NCI-H345 (cell line): ENCODE measurements at places on chromosomes 12 and 14.

DNA sequence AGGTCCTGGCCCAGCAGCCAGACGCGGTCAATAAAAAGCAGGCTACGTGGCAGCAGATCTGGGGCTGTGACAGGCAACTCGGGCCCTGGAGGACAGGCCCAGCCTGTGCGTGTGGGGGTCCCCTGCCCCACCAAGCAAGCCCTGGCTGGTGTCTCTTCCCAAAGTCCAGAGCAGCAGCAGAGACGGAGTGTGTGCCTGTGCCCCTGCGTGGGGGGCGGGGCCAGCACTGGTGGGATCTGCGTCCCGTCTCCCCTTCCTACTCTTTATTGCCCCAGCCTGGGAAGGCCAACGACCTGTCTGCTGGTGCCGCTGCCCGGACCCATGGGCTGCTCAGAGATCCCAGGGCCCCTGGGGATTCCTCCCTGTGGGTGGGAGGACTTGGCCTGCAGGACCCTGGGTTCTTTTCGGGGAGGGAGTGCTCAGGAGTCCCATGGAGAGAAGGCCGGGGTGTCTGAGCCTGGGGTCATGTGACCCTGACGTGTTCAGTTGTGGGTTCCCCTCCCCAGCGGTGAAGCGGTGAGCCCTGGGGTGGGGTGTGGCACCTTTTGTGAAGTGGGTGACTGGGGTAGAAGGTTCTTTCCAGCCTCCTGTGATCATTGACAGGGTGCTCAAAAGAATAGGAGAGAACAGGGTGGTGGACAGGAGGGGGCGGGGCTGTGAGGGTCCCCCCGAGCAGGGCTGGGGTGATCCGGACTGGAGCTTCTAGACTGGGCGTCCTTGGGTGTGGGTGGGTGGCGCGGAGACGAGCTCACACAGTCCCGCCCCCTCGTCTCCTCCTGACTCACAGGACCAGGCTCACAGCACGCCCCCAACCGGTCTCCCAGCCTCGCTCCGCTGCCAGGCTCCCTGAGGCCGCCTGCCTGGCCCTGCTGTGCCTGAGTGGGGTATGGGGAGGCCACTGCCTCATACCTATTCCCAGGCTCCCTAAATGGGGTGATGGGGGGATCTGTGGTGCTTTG, 22.4 kb downstream of the ASPG start:
- DNase-seq, result no peak

DNA sequence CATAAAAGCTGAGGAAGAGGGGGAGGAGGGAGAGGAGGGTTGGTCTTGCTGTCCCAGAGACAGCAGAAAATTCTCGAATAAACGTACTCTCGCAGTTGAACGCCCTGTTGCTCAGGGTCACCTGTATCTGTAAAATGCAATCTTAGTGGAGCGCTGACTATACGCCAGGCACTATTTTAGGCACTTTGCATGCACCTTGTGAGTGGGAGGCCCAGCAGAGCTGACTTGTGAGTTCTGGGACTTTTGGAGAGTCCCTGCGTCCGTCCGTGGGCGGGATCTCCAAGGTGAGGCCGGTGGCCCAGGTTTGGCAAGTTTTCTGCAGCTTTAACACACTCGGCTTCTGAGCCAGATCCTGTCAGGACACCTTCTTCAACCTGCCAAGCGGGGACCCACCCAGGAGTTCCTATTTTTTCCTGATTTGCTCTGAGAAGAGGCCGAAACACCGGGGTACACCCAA, 32.5 kb upstream of the PLEKHG6 start:
- no peak for DNase-seq

DNA sequence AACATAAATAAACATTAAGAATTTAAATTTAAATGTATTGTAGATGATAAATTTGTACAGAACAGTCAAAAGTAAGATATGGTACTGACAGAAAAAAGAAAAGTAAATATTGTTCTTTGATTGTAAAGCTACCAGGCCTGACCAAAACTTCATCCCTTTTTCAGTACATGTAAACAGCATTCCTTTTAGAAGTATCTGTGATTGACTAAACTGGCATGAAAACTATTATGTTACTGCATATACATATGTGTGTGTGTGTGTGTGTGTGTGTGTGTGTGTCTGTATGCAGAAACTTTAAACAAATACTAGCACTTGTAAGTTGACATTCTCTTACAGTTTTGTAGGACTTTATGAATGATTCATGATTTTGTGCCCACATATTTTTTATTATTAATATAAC, 270.9 kb downstream of the C12orf50 start:
- DNase-seq, result no peak

DNA sequence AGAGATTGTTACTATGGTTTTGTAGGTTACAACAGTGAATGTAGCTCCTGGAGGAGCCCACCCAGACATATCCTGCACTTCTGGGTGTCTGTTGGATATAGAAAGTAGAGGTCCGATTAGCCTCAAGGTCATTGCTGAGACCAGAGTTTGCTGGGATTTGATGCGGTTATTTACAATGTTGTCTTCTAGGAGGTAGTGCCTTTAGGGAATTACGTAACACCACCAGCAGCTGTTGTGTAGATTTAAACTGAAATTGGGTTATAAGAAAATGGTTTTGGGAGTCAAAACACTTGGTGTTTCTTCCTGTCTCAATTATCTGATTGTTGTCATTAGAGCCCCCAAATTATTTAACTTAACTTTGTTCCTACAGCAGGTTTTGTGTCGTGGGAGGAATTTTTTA, 225.3 kb upstream of the PELI2 start:
- no peak for DNase-seq

GRCh38 chr14:68651652-68652432, 141.0 kb downstream of the ZFP36L1 start:
- no peak for DNase-seq

- DNase-seq, result no peak
Measured at GRCh38 chr12:116215023-116215422, 62.5 kb downstream of the MED13L start.

- no peak for DNase-seq
Measured at GRCh38 chr12:101051151-101051550, 158.9 kb downstream of the SLC5A8 start.

GRCh38 chr14:104119488-104120251, 18.7 kb upstream of the KIF26A start:
- no peak for DNase-seq

DNA sequence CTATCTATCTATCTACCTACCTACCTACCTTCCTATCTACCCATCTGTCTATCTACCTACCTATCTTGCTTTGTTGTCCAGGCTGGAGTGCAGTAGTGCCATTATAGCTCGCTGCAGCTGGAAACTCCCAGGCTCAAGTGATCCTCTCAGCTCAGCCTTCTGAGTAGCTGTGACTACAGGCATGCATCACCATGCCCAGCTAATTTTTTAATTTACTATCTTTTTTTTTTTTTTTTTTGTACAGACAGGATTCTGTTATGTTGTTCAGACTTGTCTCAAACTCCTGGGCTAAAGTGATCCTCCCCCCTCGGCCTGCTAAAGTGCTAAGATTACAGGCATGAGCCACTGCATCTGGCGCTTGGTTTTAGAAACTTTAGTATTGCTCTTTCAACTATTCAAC, 762.4 kb downstream of the SLC6A15 start:
- no peak for DNase-seq

- DNase-seq, result peak; percentile 24
Measured at GRCh38 chr14:79764323-79764722, 447.0 kb downstream of the DIO2 start.

DNA sequence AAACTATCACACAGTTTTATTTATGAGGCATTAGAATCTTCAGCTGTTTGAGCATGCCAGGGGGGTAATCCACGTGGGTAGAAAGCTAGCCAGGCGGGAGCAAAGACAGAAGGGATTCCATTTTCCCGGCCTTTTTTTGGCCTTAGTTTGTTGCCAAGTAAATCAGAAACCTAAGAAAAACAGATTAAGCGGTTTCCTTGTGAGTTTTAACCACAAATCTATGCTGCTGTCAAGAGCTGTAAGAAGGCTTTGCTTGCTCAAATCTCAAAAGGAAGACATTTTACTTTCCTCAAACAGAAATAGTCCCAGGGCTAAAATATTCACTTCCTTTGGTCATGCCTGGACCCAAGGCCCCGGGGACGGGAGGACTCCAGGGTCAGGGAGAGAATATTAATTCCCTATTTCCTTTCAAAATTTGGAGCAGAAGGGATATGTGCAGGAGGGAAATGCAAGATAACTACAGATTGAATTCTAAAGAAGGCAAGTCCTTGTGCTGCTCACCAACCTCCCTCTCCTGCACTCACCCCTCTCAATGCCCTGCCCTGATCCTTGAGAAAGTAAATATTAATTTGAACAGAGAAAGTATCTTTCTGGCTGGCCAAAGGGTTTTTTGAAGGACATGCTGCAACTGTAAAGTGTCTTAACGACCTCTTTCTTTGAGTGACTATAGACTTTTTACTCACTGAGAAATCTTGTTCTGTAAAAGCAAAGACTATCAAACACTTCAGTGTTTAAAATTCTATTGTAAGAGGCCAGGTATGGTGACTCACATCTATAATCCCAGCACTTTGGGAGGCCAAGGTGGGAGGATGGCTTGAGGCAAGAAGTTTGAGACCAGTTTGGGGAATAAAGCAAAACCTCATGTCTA, 75.7 kb downstream of the HSD17B6 start:
- no peak for DNase-seq

DNA sequence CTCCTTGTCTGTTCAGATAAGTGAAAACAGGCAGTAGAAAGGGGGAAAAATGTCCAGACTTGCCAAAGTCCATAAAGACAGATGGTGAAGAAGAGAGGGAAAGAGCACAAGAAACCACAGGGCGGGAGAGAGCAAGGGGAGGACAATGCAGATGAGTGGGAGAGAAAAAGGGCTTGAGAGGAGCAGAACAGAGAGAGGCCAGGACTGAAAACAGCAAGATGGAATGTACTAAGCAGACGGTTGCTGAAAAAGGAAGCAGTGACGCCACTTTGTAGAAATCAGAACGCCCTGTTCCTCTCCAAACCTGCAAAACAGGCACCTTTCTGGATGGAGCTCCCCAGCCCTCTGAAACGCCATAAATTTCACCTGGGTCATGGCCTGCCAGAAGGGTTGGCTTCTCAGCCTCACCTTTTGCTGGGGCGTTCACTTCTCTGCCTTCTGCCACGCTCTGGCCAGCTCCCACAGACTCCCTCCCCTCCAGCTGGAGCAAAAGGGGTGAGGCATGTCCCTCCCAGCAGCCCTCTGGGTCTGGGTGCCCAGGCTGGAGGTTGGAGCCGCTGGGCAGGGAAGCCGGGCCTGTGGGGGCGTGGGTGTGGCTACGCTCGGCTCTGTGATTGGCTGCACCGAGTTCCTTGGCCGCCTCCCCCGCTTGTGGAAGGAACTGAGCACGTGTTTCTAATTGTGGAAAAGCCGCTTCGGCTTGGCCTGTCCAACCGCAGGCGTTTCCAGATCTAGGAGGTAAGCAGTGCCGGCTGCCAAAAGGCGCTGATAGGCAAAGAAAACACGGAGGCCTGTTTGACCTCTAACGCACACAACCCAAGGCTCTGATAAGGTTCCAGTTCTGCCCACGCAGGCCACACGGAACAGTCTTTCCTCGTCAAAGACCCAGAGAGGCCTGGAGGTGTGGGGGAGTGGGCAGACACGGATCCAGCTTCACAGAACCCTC, 29.3 kb downstream of the SLC7A8 start:
- no peak for DNase-seq

DNA sequence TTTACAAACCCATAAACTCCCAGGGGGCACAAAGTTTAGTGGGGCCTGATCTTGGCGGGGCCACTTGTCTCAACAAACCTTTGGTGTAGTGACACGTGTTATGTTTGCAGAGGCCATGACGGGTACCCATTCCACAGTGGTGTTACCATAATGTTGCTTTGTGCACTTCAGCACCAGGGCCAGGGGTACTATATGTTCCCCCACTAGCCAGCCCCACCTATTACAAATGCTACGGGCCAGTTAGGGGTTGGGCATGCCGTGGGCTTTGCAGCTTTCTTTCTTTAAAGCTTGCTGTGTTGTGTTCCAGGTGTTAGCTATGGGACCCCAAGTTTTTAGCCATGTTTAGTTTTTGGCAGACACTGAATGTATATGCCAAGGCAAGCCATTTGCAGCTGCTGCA, 30.8 kb upstream of the G2E3 start:
- no peak for DNase-seq

DNA sequence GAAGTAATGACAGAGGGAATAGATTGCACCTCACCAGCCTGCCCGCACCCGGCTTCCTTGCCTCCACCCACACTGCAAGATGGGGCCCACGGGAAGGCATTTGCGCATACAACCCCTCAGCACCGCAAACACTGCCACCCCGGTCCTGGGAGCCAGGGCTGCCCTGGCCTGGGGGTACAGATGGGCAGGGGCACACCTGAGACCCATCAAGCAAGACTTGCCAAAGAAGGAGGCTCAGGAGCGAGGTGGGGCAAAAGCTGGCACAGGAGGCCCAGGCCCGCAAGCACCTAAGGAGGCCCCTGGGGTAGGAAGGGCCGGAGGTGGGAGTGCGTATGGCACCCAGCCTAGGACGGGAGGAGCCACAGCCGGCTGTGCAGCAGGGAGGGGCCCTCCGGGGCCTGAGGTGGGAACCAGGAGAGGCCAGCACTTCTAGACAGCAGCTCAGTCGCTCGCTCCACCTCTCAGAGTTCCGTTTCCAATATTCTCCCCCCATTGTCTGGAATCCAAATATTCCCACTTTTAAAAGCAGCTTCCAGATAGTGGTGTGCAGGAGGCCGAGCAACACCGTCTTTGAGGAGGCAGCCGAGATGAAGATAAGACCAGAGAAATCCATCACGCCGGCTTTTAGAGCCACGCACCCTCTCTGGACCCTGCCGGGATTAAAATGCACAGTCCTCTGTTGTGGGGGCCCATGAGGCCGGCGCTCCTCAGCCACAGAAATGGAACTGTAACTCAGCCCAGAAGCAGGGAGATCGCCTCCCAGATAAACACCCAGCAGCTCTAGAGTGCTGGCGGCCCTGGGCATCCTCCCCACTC, 12.2 kb upstream of the C14orf180 start:
- DNase-seq, result no peak

DNA sequence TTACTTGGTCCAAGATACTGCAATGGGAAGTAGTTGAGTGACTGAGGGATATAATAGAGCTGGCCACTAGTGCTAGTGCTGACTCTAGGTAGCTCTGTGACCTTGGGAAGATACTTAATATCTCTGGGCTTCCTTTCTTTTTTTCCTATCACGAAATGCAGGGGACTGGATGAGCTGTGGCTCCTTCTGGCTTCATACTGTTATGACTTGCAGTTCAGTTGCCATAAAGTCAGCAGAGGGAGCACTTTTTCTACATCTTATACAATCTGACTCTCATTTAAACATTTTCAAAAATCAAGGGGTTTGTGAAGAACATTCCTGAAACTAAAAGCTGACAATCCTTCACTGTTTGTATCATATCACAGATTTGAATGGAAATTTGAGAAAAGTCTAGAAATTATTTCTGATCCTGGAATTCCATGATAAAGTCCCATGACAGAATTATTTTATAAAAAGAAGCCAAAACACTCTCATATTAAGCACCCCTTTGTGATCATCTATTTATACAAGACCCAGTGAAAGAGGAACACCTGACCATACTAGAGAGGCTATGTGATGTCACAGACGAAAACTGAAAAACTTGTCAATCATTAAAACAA, 5.3 kb downstream of the BHLHE41 start:
- DNase-seq, result no peak

DNA sequence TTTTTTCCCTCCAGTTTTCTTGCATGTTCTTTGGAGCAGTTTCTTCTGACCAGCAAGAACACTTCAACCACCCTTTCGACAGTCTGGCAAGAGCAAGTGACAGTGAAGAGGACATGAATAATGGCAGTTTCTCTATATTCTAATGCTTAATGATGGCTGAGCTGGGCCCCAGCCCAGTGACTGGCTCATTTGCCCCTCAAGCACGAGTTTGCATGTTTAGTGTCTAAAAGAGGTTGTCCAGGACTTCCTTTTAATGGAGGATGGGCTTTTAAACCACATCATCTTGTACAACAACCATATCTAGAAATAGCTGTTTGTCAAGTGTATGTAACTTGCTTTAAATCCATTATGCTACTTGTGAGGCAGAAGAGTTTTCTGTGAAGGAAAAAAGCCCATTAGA, 28.4 kb downstream of the RAD9B start:
- DNase-seq, result no peak
